ENCODE measurements at places on chromosomes 6 and 20.

GRCh38 chr6:128686084-128686483 lies 165.7 kb upstream of the PTPRK start:
- DNase-seq = no peak

DNA sequence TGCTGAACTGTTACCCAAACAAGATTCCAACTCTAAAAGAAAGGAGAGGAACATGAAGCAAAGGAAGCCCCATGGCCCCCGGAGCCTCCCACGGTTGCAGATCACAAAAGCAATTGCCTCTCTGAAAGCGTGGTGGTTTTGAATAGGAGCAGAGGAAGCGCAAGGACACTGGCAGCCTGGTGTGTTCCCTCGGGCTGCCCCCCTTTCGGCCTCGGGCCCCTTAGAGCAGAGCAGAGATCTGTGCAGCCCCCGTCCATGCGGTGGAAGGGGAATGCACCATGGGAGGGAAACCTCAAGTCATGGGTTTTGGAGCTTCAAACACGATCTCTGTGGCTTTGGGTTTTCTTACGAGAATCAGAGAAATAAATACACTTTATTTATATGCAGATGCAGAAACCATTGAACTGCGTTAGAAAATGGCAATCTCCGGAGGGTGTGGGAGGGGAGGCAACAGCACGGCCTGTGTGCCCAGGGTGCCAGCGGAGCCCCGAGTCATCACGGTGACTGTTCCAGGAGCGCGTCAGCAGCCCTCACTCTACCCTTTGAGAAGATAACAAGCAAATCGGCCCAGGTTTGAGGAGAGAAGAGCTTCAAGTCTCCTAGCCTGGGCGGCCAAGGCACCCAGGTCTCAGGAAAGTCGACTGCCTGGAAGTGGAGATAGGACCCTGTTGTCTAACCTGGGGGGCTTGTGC lies 20.5 kb downstream of the FOXF2 start:
- DNase-seq = no peak

DNA sequence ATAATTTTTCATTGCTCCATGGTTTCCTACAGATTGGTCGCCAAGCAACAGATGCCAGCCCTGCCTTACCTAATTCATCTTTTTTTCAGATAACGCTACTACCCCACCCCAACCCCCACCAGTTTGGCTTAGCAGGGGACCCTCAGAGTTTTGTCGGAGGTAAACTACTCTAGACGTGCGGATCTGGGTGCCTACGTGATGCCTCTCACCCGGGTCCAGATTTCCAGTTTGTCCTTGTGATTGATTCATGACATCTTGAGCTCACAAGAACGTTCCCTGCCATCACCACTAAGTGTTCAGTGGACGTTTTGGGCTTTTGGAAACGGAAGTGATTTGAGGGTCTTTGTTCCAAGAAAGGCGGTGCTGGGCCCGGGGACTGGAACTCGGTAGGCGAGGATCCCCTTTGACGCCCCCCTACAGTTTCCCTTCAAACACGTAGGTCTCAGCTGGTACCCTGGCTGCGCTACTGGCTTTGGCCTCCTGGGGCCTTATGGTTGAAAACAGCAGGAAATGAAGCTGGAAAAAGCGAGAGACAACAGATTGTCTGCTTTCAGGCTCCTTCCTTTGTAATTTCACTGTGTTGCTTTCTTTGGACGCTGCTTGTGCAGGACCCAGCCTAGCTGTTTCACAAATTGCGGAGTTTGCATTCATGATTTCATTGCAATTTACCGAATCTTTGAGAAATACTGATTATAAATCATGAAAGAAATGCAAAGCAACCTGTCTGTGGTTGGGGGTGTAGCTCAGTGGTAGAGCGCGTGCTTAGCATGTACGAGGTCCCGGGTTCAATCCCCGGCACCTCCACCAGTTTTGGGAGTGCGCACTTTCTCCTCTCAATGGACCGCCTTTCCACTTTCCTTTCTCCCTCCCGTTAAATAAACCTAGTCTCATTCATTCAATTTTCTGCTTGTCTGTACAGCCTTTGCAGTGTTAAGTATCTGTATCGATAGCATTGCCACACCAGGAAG lies 81.0 kb downstream of the GPX5 start:
- peak; percentile 91 for DNase-seq

GRCh38 chr6:126716032-126716431 lies 376.1 kb downstream of the CENPW start:
- DNase-seq = no peak

- DNase-seq = no peak
These were observed 25.1 kb downstream of the GZF1 start for GRCh38 chr20:23387118-23387443.

DNA sequence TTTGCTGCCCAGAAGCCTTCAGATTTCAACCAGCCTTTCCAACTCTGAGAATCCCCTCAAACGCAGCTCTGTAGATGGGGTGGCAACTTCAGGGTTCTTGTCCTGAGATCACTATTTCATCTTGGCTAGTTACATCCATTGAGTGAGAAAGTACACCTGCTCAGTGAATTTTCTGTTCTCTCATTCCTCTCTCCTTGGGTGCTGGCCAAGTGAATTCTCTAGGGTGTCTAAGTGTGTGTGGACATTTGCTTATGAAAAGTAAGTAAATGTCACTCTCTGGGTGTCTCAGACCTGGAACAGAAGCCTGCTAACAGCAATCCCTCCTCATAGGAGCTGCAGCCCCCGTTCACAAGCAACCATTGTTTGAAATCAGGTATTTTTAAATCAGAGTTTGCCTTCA lies 3.8 kb downstream of the RIN2 start:
- no peak for DNase-seq

- DNase-seq = no peak
These were observed 2.1 kb downstream of the MMP24OS start for GRCh38 chr20:35275741-35276251.

DNA sequence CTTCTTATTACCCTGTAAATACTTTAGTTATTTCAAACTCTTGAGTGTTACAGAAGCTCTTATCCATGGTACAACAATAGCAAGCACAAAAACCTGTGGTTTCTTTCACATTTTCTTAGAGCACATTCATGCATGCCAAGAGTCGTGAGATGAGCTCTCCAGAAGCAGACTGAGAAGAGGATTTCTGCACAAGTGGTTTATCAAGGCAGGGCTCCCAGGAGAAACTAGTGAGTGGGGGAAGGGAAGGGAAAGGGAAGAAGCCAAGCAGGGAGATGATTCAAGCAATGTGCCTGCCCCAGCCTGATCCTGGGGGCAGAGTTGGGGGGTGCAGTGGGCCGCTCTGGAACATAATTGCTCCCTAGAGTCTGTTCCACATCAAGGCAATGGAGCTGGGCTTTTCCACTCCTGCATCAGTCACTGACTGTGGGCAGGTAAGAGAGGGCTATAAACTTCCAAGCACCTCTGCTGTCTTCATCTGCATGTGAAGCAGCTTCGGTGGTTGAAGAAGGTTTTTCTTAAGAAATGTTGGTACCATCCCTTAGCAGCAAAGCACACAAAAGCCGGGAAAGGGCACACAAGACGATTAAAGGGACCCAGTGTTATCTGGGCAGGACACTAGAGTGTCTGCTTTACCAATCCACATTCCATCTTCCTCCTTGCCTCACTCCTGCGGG lies 152.1 kb downstream of the PLCB4 start:
- no peak for DNase-seq

DNA sequence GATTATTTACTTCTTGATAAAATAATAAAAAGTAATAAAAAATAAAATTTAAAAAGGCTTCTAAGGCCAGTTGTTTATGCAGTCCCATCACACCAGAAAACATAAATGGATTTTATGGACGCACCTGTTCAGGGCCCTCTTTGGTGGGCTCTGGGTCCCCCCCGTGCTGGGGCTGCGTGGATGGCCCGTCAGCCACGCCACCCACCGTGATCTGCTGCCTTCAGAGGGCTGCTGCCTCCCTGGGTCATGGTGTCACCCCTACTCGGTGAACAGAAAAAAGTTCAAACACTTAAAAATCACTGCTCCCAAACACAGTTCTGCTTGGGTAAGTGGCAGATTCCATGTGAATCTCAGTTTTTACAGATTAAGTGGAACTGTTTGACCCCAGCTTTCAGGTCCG lies 447.6 kb upstream of the AGPAT4 start:
- DNase-seq = no peak

DNA sequence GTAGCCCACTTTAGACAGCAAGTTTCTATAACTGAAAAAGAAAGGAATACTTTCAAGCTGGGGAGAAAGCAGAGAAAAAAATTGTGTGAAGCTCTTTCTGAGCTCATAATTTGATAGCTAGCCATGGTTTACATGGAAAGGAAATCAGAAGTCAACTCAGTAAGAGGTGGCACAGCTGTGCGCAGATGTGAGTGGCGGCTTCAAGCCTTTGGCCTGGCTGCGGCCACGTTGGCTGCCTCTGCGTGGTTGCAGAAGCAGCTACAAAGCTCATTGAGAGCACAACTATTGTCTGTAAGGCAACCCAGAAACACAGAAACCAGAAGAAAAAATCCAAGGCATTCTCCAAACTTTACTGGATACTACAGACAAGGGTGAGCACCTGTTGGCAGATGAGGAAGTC lies 136.9 kb downstream of the SASH1 start:
- DNase-seq = no peak

DNA sequence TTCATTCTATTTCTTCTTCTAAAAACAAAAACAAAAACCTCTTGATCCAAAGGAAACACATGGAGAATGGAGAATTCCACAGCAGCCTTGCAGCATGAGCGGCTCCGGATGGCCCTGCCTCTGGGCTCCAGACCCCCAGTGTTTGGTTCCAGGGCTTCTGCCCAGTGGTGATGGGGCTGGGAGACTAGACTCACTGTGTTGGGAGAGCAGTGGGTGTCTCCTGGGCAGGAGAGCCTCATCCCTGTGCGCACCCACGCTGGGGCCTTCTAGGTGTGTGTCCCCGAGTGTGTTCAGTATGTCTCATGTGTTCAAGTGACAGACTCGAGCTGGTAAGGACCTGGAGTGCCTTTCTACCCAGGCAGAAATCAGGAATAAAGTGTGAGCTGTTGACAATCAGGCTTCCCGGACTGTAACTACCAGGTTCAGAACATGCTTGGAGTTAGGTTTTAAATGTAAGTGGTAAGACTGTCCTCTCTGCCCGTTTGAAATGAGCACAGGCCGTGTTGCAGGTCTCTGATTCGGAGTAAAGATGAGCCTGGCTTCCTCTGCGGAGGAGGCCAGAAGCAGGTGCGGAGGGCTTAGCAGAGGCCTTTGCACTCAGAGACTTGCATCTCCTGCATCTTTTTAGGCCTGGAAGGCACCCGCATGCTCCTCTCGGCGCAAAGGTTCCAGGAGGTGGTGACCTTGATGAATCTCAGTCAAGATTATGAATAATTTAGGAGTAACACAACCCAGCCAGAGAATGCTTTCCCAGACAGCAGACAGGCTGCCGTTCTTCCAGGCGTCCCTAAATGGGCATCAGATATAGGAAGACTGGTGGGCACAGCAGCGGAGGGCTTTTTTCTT lies 253.6 kb downstream of the CDH26 start:
- DNase-seq = no peak

DNA sequence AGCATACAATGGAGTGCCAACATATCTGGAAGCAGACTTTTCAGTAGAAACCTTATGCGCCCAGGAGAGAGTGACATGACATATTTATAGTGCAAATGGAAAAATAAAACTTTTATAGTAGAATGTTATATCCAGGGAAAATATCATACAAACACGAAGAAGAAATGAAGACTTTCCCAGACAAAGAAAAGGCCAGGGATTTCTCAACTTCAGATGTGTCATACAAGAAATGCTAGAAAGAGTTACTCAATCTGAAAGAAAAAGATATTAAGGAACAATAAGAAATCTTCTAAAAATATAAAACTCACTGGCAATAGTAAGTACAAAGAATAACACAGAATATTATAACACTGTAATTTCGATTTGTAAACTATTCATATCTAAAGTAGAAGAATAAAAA lies 1269.3 kb downstream of the GRIK2 start:
- no peak for DNase-seq

DNA sequence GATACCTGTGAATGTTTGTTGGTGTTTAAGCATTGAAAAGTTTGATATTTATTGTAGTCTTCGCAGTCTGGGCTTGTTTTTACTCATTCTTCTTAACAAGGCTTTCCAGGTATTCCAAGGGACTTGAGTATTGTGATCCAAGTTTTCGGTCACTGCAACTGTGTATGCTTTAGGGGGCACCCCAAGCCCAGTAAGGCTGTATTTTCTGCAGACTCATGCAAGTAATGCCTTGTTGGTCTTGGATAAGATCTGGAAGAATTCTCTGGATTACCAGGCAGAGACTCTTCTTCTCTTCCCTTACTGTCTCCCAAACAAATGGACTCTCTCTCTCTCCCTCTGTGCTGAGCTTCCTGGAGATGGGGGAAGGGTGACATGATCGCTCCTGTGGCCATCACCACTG lies 82.1 kb downstream of the RFPL4B start:
- DNase-seq = no peak

DNA sequence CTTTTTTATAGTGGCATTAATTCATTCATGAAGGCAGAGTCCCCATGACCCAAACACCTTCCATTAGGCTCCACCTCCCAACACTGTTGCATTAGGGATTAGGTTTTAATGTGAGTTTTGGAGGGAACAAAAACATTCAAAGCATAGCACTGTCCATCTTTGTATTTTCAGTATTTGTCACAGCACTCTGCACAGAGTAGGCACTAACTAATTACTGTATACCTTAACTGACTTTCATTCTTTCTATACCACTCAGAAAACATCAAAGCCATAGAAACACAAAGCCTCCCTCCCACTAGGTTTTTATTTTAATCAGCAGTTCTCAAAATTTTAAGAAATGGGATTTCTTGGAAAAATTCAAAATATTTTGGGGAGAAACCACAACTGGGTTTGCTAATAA lies 21.8 kb upstream of the AHI1 start:
- no peak for DNase-seq

DNA sequence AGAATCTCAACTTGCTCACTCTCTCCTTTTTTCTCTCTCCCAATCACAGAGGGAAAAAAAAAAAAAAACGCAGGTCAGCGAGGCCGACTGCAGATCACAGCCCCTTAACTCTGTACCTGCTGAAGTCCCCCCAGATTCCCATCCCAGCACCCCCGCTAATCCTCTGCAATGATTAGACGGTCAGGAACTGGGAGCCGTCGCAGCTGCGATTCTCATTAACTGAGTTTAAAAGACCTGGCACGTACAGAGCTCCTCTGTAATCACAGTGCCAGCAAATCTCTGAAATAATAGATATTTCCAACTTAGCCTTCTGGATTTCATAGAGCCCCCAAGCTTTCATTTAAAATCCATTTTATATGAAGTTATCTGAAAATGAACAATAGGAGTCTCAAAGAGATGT lies 84.4 kb downstream of the ANKRD60 start:
- DNase-seq = no peak

DNA sequence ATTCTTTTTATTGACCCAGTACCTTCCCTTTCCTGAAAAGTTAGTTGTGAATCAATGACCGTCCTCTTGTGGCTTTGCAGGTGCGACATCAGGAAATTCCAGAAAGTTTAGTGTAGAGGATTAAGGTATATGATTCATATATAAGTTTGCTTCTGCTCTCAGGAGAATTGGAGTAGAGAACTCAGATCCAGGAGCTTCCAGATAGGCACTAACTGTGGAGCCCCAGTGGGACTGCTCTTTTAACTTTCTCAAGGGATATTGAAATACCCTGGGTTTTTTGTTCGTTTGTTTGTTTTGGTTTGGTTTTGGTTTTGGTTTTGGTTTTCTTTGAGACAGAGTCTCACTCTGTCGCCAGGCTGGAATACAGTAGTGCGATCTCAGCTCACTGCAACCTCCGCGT lies 9.5 kb downstream of the TAAR2 start:
- no peak for DNase-seq

- DNase-seq = no peak
These were observed 17.6 kb upstream of the SERPINB1 start for GRCh38 chr6:2859185-2859700.
